ENCODE measurements at places on chromosomes 2 and 18.

DNA sequence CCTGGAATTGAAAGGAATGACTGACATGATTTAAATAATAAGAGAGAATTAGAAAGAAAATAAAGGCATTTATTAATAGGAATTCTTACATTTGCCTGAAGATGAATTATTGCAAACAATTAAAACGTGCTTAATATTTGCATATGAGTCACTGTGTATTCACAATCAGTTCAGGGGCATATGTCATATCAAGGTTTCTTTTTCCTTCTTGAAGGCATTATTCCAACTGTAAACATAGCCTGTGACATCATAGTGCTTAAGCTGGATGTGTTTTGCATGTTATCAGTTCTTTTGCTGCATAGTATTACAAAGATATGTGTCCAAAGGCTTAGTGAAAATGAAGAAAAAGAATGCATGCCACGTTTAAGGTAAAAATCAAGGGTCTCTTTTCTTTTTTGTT, 80.8 kb downstream of the MEIS1 start:
- no peak for DNase-seq

GRCh38 chr2:187319441-187320108, 128.5 kb downstream of the CALCRL start:
- no peak for DNase-seq

DNA sequence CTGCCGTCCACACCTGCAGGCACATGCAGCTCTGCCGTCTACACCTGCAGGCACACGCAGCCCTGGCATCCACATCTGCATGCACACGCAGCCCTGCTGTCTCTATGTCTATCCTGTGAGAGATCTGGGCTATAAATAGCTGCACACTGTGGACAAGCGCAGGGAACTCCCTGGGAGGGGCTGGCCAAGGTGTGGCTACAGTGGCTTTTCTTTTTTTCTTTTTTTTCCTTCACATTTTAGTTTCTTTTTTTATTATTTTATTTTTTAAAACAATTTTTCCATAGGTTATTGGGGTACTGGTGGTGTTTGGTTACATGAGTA, 42.0 kb downstream of the TMEM182 start:
- DNase-seq = no peak

- no peak for DNase-seq
Observed at GRCh38 chr2:187994464-187995331, 297.0 kb upstream of the GULP1 start.

GRCh38 chr2:39981883-39982311, 202.8 kb upstream of the THUMPD2 start:
- no peak for DNase-seq

GRCh38 chr2:134320930-134321329, 67.1 kb downstream of the MGAT5 start:
- DNase-seq = no peak

DNA sequence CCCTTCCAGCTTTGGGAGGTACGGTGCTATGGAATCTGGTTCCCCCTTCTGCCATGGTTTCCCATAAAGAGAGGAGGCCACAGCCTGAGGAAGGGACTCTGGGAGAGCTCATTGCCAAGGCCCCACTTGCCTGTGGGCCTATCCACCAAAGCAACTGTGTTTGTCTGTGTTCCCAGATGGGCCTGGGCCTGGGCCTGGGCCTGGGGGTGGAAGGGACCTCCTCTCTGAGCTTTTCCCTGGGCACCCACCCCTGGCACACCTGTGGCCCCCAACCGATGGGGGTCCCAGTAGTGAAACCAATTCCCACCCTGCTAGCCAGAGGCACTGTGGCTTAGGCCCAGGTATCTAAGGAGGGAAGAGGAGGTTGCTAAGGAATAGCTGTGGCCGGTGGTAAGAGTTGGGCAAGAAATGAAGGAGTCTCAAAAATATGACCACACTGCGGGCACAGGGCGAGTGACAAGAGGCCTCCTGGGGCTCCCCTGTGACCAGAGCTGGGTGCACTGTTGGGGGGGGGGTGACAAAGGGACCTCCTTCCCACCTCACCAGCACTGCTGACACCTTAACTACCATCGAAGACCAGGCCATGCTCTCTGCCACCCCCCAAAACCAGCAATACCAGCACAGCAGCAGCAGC, 4.9 kb upstream of the DUSP2 start:
- no peak for DNase-seq

Data from activated CD4-positive, CD25-positive, alpha-beta regulatory T cell (primary cell).